Caki2 (cell line): ENCODE measurements at places on chromosomes 1 and 21. TPM values are rescaled to one million over a fixed set of nuclear protein-coding genes. Genes with fewer than 3 reads are reported as not detected.

DNA sequence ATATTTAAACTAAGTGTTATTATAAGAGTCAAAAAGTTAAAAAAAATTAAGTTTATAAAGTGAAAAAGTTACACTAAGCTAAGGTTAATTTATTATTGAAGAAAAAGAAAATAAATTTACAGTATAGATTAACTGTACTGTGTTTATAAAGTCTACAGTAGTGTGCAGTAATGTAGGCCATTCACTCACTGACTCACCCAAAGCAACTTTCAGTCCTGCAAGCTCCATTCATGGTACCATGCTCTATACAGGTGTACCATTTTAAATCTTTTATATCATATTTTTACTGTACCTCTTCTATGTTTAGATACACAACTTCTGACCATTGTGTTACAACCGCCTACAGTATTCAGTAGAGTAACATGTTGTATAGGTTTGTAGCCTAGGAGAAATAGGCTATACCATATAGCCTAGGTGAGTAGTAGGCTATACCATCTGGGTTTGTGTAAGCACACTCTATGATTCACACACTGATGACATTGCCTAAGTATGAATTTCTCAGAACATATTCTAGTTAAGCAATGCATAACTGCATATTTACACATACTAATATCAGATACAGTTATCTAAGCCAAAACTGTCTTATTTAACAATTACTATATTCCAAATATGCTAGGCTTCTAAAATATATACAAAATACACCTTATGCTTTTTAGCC, 80.6 kb upstream of the GFI1 start:
- DNase-seq = no peak

- DNase-seq = no peak
Measured at GRCh38 chr21:46515109-46515508, 56.4 kb downstream of the DIP2A start.

The FCN3 gene
- total RNA-seq = not detected in 2 replicates

The GJA8 gene
- total RNA-seq = not detected in 2 replicates

The GLRX2 gene
- total RNA-seq = 25.5 and 27.2 TPM in 2 replicates
